Keratinocyte (primary cell): ENCODE measurements at places on chromosomes 11 and 22. TPM values are rescaled to one million over a fixed set of nuclear protein-coding genes. Genes with fewer than 3 reads are reported as not detected.

- no peak for DNase-seq
Observed at GRCh38 chr11:2154889-2155288, 6.1 kb downstream of the INS start.

DNA sequence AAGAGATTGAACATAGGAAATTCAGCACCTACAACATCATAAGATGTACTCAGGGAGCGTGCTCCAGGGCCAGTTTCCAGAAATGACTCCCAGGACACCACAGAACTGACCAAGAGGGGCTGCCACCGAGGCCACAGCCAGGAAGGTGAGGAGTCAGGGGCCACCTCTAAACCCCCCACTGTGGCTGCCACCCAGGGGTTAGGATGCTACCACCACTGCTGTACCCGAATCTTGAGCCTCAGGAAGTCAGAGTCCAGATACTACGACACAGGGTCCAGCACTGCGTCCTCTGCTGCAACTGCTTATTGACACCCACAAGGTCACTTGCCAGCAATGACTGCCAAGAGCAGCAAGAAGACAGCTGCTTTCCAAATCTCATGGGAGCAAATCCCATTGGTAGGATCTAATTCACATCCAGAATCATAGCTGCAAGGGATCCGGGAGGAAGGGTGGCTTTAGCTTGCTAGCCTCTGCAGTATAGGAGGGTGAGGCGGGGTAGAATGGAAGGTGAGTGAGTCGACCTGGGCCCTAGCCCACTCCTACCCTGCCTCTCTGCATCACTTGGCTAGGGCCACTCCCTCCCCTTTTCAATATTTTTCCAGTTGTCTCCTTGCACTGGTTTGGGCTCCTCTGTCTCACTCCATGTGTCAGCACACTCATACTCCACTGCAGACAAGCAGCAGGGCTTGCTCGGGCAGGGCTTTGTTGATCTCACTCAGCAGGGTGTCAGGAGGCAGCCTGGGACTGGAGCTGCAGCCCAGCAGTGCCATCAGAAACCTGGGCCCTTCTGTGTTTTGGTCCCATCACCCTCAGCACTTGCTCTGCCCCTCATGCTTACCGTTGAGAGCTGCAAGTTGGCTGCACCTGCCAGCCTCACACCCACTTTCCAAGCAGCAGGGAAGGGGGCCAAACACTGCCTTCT, 18.1 kb upstream of the CYTH4 start:
- no peak for DNase-seq

Gene PHF21B
- 0.16 TPM in 1 of 3 replicates, not detected in the others for polyA plus RNA-seq

Gene MPEG1
- not detected in 3 replicates for polyA plus RNA-seq

- no peak for DNase-seq
Observed at GRCh38 chr22:30310881-30311771, 15.6 kb downstream of the TBC1D10A start.

Gene NXPE1
- polyA plus RNA-seq = not detected in 3 replicates

Gene MAPK8IP1
- polyA plus RNA-seq = 0.51 to 0.95 TPM (median 0.83 TPM) in 3 replicates

DNA sequence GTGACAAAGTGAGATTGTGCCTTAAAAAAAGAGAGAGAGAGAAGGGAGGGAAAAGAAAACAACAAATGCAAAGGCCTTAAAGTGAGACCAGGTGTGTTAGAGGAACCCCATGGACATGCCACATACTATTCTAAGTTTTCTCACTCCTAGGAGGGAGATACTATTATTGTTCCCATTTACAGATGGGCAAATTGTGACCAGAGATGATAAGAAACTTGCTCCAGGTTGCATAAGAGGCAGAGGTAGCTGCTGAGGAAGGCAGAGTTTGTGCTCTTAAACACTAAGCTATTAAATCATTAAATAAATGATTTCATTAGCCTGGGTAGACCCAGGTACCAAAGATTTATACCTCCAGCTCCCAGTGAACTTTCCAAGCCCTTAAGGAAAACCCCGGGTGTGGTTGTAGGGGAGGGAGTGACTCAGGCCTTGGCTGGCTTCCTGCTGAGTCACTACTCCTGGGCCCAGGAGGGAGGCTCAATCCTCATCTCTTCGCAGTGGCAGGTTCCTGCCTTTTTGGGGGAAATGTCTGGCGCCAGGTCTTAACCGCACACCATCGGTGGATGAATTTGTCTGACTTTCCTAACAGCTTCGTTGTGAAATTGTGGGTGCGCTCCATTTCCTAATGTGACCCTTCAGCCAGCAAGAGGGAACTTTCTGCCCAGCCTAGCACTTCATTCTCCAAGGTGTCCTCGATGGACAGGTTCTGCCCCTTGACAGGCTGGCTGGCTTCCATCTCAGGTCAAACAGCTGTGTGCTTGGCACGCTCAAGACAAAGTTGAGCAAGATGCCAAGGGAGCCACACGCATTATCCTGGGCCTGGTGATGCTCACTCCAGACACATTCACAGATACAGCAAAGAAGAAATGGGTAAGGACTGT, 33.4 kb upstream of the PTPRJ start:
- DNase-seq = peak; percentile 63

DNA sequence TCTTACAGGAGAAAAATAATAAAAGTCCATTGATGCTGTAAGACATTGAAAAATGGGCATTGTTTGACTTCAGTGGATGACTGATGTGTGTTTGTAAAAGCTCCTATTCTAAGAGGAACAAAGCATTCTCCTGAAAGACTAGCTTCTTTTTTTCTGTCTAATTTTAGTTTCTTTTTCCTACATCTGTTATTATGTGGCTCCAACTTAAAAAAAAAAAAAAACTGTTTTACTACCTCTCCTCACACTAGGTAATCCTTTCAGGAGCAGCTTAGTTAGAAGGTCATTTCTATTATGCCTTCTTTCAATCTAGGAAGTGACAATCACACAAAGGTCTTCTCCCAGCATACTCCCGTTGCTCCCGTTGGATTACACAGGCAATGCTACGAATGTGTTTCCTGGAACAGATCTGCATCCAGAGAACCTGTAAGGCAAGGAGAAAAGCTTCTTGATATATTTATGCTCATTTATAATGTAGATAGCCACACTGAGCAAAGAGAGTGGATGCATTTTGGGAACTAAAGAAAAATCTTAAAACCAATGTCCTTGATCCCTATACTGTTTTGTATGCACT, 595.1 kb upstream of the CCDC179 start:
- DNase-seq = no peak

Gene SCGB2A2
- polyA plus RNA-seq = not detected in 3 replicates

DNA sequence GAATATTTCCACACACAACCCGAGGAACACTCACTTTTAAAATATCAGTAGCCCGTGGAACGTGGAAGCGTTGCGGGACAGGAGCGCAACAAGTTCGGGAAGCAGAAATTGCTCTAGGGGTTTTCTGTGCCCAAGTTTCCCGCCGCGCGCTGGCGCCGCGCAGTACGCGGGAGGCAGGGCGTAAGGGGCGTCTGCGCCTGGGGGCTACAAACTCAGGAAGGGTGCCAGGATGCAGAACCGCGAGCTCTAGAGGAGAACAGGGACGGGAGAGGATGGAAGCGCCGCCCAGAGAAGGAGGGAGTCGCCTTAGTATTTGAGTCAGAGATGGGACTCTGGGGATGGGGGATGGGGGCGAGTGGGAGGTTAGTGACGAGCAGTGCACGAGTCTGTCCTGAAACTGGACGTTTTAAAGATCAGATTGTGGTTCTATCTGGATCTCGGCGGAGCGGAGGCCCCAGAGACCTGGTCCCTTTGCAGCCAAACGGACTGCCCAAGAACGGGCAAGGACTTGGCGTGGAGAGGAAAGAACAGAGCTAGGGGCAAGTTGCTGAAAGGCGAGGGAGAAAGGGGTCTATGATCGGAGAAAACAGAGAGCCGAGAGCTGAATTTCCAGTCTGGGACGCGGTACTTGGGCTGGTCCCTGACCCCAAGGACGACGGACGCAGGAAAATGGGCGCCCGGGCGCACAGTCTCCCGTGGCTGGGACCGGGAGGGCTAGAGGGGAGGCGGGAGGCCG, 4.7 kb downstream of the BSX start:
- DNase-seq = no peak

DNA sequence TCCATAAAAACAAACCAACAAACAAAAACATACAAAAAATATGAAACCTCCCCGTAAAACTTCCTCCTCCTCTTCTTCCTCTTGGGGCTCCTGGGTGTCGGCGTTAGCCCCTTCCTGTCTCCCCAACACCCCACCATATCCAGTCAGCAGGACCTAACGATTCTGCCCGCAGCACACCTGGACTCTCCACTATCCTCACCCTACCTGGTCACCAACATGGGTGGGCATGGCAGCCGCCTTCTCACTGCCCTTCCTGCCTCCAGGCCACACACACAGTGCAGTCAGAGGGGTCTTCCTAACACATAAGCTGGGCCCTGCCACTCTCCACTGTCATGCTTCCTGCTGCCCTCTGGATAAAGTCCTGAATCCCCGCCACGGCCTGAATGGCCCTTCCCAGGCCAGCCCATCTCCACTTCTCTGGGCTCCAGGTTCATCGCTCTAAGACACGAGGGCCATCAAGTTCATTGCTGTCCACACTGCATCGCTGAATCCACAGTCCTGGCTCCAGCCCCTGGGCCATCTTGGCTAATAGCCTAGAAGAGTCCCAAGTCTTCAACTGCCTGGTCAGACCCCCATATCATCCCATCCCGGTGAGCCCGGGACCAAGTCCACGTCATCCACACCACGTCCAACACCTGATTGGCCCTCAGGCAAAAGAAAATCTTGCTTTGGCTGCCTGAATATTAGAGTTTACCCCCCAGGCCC, 76.2 kb downstream of the IGLL1 start:
- no peak for DNase-seq

GRCh38 chr22:36741968-36742367, 34.0 kb downstream of the IFT27 start:
- DNase-seq = no peak

GRCh38 chr22:49124608-49125007, 703.1 kb downstream of the BRD1 start:
- DNase-seq = no peak

GRCh38 chr11:78041843-78042440, 18.9 kb upstream of the KCTD14 start:
- DNase-seq = no peak

Gene CALCA
- not detected in 3 replicates for polyA plus RNA-seq

Gene PLA2G3
- polyA plus RNA-seq = 0.37 to 0.39 TPM (median 0.38 TPM) in 3 replicates

Gene HBB
- not detected in 3 replicates for polyA plus RNA-seq

DNA sequence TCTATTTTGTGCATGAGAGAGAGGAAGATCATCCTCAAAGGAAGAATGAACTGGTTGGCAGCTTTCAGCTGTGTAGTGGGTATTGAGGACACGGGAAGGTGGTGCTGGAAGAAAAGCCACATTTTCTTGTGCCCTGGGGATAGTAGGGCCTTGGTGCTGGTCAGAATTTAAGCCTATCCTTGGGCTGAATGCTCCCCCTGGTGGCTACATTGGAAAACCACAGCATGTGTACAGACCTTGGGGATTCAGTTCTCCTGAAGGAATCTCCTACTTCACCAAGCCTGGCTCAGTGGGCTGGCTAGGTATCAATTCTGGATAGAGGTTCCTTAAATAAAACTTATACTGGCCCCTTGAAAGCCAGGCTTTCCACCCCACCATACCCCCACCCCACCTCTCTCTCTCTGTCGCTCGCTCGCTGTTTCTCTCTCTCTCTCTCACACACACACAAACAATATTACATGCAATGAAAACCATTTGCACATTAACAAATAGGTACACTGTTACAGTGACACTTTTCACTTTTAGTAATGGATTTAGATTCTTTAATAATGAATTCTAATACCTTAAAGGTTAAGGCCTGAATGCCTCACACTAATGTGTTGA, 2.8 kb upstream of the OR51M1 start:
- peak; percentile 2 for DNase-seq

DNA sequence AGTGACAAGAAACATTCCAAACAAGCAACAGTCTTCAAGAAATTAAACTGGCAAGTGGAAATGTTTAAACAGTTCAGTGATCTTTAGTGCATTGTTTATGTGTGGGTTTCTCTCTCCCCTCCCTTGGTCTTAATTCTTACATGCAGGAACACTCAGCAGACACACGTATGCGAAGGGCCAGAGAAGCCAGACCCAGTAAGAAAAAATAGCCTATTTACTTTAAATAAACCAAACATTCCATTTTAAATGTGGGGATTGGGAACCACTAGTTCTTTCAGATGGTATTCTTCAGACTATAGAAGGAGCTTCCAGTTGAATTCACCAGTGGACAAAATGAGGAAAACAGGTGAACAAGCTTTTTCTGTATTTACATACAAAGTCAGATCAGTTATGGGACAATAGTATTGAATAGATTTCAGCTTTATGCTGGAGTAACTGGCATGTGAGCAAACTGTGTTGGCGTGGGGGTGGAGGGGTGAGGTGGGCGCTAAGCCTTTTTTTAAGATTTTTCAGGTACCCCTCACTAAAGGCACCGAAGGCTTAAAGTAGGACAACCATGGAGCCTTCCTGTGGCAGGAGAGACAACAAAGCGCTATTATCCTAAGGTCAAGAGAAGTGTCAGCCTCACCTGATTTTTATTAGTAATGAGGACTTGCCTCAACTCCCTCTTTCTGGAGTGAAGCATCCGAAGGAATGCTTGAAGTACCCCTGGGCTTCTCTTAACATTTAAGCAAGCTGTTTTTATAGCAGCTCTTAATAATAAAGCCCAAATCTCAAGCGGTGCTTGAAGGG, 6.0 kb downstream of the MALAT1 start:
- no peak for DNase-seq

Gene OR51I1
- not detected in 3 replicates for polyA plus RNA-seq

- DNase-seq = no peak
Observed at GRCh38 chr11:120128392-120129119, 9.4 kb downstream of the TRIM29 start.

Gene TRPT1
- polyA plus RNA-seq = 15.5 to 20.3 TPM (median 18.3 TPM) in 3 replicates

Gene INSC
- polyA plus RNA-seq = 0.08 to 0.15 TPM (median 0.13 TPM) in 3 replicates

GRCh38 chr22:25672289-25673084, 69.5 kb upstream of the MYO18B start:
- no peak for DNase-seq

DNA sequence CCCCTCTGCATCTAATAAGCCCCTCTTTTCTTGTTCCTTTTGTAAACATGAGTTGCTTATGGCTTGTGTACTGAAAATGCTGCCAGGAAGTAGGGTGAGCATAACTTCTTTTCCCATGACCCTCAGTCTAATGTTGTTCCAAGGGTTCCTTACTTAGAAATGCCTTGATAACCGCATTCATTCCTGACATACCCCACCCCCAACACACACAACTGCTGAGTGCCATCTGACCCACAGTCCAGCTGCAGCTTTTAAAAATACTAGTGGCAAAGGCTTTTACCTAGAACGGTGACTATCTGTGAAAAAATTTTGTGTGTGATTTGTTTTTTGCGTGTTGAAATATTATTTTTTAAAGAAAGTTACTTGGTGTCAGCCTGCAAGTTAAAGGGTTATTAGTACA, 52.6 kb downstream of the ARHGAP42 start:
- DNase-seq = no peak
